ENCODE measurements at places on chromosomes 11 and 22. TPM values are rescaled to one million over a fixed set of nuclear protein-coding genes. Genes with fewer than 3 reads are reported as not detected.

NF2 gene
- total RNA-seq: 23.6 TPM

WDR74 gene
- total RNA-seq: 130 TPM

ARHGAP32 gene
- total RNA-seq: 10.4 TPM

POTEH gene
- not detected for total RNA-seq

PLA2G3 gene
- not detected for total RNA-seq

SEC14L6 gene
- not detected for total RNA-seq

CNIH2 gene
- total RNA-seq: 1.1 TPM

MOV10L1 gene
- total RNA-seq: not detected

RIC3 gene
- 57.6 TPM for total RNA-seq

SYT13 gene
- total RNA-seq: not detected

- no peak overlapping the region for H3K27ac ChIP-seq
- H3K4me3 ChIP-seq: no peak overlapping the region
- H3K36me3 ChIP-seq: no peaks in the 10 kb centered on the region
These were observed 640.2 kb upstream of the KIRREL3 start for GRCh38 chr11:127640561-127641451.

DNA sequence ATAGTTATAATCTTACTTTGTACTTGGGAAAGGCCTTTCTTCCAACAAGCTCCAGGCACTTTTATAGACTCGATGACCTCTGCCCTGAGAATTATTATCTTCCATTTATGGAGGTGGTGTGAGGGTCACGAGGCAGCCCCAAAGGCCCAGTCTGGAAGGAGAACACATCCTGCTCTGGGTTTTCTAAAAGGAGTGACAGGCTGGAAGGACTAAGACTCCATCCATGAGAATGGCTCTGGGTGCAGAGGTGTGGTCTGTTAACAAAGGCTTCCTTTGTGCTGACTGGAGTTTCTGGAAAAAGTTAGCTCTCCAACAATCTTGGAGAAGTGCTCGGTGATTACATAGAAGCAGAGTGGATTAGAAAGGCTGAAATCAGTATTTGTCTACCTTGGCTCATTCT is 74.7 kb upstream of the SESN3 start:
- no peak for DNase-seq
- no peak overlapping the region for H3K4me3 ChIP-seq
- H3K27ac ChIP-seq: no peak overlapping the region
- H3K4me1 ChIP-seq: peaks cover 26% of the 10 kb centered on the region
- no peaks in the 10 kb centered on the region for H3K36me3 ChIP-seq
- no peaks in the 10 kb centered on the region for H3K27me3 ChIP-seq

DNA sequence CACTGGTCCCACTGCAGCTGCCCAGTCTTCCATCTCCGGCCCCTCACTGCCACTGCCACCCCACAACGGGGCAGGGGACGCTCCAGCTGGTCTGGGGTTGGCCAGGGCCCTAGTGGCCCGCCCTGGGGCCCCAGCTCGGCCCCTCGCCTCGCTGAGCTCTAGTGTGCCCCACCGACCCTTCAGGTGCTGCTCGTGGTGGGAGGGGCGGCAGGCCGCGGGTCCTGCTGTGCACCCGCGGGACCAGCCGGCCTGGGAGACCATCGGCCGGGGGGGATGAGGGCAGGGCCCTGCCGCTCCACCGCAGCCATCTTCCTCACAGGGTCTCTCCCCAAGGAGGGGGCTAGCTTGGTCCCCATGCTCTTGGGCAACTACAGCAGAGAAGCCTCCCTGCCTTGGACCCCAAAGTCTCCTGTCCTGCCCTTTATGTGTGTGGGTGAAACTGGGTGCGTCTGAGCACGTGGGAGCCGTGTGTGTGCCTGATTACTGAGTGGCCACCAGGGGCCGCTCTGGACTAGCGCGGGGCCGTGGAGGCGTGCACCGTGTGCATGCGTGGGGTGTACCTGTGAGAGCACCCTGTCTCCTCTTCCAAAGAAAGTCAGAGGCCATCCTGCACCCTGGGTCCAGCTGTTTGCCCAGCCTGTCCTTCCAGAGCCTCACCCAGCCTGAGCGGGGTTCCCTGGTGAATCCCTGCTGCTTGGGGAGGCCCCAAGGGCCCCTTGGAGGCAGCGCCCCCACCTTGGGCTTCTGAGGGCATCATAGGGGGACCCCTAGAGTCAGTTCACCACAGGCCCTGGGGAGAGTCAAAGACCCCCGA is 6.0 kb upstream of the ACR start:
- H3K27ac ChIP-seq: no peak overlapping the region
- no peaks in the 10 kb centered on the region for H3K36me3 ChIP-seq
- H3K4me3 ChIP-seq: no peak overlapping the region
- H3K27me3 ChIP-seq: no peaks in the 10 kb centered on the region
- H3K4me1 ChIP-seq: peaks cover 6% of the 10 kb centered on the region

GRCh38 chr22:31346733-31347250 is 646 bp upstream of the PATZ1 start:
- H3K36me3 ChIP-seq: peaks cover 19% of the 10 kb centered on the region
- H3K4me3 ChIP-seq: peak overlapping the region; percentile 81
- H3K27ac ChIP-seq: peak overlapping the region; percentile 66
- peaks cover 40% of the 10 kb centered on the region for H3K4me1 ChIP-seq
- peak; percentile 41 for DNase-seq
- no peaks in the 10 kb centered on the region for H3K27me3 ChIP-seq

- DNase-seq: no peak
- H3K36me3 ChIP-seq: no peaks in the 10 kb centered on the region
- peak overlapping the region; percentile 98 for H3K4me3 ChIP-seq
- H3K27ac ChIP-seq: peak overlapping the region; percentile 98
- H3K4me1 ChIP-seq: peaks cover 15% of the 10 kb centered on the region
- H3K27me3 ChIP-seq: no peaks in the 10 kb centered on the region
These were observed 19.1 kb downstream of the MIF start for GRCh38 chr22:23913306-23913660.

- H3K4me3 ChIP-seq: no peak overlapping the region
- H3K4me1 ChIP-seq: peaks cover 3% of the 10 kb centered on the region
- peak overlapping the region; percentile 56 for H3K27ac ChIP-seq
- DNase-seq: no peak
These were observed 3.8 kb upstream of the SUSD2 start for GRCh38 chr22:24177456-24177855.

DNA sequence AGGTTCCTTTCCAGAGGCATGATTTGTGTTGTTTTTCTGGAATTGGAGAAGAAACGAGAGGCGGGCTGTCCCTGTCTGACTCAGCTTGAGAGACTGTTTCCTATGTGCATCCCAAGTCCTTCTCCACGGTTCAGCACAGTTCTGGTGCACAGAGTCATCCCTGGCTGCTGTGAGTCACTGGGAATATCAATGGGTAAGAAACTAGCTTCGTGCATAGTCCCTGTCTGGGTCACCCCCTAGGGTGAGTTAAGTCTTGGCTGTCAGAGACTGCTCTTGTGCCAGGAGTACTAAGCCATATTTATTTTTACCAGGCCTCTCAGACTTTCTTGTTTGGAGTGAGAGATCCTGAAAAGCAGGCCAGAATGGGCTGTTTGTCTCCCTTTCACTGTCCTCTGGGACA is 2.4 kb upstream of the LRP4 start:
- H3K27me3 ChIP-seq: peaks cover 35% of the 10 kb centered on the region
- H3K4me3 ChIP-seq: no peak overlapping the region
- H3K4me1 ChIP-seq: peaks cover 28% of the 10 kb centered on the region
- H3K36me3 ChIP-seq: peaks cover 2% of the 10 kb centered on the region

GRCh38 chr11:95692526-95693260 is 96.9 kb downstream of the FAM76B start:
- H3K4me3 ChIP-seq: no peak overlapping the region
- no peaks in the 10 kb centered on the region for H3K36me3 ChIP-seq
- DNase-seq: no peak
- peaks cover 8% of the 10 kb centered on the region for H3K4me1 ChIP-seq
- H3K27ac ChIP-seq: no peak overlapping the region
- H3K27me3 ChIP-seq: no peaks in the 10 kb centered on the region

DNA sequence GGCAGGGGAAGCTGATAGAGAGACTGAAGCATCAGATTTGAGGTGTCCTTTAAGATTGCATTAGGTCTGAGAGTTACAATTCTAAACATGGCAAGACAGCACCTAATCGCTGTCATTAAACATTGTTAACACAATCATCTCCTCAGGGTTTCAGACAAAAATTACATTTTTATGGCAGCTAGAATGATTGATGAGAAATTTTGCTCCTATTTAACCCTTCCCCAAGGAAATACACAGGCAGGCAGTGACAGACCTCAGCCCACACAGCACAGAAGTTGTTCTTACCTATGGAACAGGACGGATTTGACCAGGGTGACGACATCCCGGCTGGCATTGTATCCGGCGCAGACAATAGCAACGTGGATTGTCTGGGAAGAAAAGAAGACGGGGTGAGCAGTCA is 294.3 kb downstream of the LARGE1 start:
- no peaks in the 10 kb centered on the region for H3K36me3 ChIP-seq
- DNase-seq: no peak
- no peak overlapping the region for H3K27ac ChIP-seq

DNA sequence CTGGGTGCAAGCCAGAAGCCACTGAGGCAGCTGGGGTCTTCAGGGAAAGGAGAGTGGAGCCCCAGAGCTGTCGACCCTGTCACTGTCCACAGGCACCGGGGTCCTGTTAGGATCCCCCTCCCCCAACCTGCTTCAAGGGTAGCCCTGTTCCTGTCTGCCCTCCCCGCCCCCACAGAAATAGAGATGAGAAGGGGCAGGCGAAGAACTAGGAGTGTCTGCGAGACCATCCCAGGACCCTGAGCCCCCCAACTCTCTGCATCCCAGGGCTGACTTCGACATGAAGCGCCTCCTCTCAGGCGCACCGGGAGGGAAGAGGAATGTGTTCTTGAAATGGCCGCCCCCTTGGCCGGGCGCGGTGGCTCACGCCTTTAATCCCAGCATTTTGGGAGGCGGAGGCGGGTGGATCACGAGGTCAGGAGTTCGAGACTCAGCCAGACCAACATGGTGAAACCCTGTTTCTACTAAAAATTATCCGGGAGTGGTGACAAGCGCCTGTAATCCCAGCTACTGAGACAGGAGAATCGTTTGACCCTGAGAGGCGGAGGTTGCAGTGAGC is 607 bp upstream of the ZNF70 start:
- H3K36me3 ChIP-seq: no peaks in the 10 kb centered on the region
- no peaks in the 10 kb centered on the region for H3K27me3 ChIP-seq
- peak overlapping the region; percentile 83 for H3K4me3 ChIP-seq
- peak overlapping the region; percentile 91 for H3K27ac ChIP-seq

- no peak overlapping the region for H3K4me3 ChIP-seq
- peaks cover 3% of the 10 kb centered on the region for H3K4me1 ChIP-seq
- peaks cover 17% of the 10 kb centered on the region for H3K27me3 ChIP-seq
These were observed 25.8 kb upstream of the NECTIN1 start for GRCh38 chr11:119754656-119755355.

DNA sequence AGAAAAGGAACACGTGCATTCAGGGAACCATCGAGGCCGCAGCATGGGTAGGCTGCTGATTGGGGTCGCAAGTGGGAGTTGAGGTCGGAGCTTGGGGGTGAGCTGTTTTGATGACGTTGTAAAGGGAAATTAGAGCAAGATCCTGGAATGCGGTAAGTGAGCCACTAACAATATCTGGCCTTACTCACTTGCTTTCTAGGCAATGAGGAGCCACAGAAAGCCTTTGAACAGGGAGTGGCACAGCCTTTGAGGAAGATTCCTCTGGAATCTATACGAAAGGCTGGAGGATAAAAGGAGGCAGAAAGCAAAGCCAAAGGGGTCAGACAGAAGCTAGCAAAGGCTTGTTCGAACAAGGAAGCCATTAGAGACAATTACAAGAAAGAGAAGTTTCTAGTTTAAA is 197.5 kb downstream of the LARGE1 start:
- H3K4me1 ChIP-seq: peaks cover 2% of the 10 kb centered on the region
- H3K4me3 ChIP-seq: no peak overlapping the region
- H3K27ac ChIP-seq: no peak overlapping the region
- H3K27me3 ChIP-seq: no peaks in the 10 kb centered on the region
- DNase-seq: no peak
- H3K36me3 ChIP-seq: no peaks in the 10 kb centered on the region

- no peak overlapping the region for H3K27ac ChIP-seq
- H3K4me1 ChIP-seq: no peaks in the 10 kb centered on the region
- DNase-seq: no peak
- H3K27me3 ChIP-seq: peaks cover 5% of the 10 kb centered on the region
- H3K4me3 ChIP-seq: no peak overlapping the region
These were observed 37.1 kb upstream of the IL17RA start for GRCh38 chr22:17047656-17048055.

DNA sequence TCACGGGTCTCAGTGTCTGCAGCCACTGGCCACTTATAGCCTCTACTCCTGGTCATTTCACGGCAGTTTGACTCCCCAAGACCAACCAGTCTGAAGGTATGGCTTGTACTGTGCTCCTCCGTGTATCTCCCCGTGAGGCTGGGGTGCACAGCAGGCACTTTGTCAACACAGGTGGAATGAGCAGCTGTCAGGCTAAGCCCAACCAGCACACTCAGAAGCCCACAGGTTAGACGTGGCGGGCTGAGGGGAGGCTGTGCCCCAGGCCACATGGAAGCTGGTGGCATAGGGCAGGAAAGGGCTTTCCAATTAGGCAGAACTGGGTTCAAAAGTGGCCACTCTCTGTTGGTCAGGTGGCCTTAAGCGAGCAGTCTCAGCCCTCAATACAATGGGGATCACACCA is 7.0 kb downstream of the TP53I11 start:
- peaks cover 4% of the 10 kb centered on the region for H3K4me1 ChIP-seq
- no peak overlapping the region for H3K27ac ChIP-seq
- H3K27me3 ChIP-seq: no peaks in the 10 kb centered on the region
- no peaks in the 10 kb centered on the region for H3K36me3 ChIP-seq
